ENCODE measurements at places on chromosomes 3 and 15. TPM values are rescaled to one million over a fixed set of nuclear protein-coding genes. Genes with fewer than 3 reads are reported as not detected.

DNA sequence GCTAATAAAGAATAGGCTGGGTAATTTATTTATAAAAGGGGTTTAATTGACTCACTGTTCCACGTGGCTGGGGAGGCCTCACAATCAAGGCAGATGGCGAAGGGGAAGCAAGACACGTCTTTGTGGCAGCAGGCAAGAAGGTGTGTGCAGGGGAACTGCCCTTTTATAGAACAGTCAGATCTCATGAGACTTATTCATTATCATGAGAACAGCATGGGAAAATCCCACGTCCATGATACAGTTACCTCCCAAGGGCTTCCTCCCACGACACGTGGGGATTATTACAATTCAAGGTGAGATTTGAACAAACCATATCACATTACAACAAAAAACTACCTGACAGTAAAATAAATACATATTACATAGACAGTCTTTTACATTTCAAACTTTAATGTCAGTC, 414.9 kb downstream of the NAALADL2 start:
- no peak for ATAC-seq

DNA sequence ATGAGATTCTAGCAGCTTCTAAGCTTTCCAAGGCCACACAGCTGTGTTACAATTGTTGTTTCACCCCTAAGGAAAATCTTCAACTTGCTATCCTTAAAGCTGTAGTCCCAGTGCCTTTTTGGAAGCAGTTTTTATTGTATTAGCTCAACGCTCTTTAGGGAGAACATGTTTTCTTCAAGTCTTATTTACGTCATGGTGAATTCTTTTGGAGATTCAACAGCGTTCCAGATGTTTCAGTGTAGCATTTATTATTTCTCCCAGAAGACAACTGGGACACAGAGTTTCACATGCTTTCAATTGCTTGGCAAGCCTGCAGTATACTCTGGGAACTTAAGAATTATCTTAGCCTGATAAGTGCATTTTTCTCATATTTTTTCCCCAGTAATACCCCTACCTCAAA, 888.3 kb downstream of the PLOD2 start:
- ATAC-seq, result no peak

DNA sequence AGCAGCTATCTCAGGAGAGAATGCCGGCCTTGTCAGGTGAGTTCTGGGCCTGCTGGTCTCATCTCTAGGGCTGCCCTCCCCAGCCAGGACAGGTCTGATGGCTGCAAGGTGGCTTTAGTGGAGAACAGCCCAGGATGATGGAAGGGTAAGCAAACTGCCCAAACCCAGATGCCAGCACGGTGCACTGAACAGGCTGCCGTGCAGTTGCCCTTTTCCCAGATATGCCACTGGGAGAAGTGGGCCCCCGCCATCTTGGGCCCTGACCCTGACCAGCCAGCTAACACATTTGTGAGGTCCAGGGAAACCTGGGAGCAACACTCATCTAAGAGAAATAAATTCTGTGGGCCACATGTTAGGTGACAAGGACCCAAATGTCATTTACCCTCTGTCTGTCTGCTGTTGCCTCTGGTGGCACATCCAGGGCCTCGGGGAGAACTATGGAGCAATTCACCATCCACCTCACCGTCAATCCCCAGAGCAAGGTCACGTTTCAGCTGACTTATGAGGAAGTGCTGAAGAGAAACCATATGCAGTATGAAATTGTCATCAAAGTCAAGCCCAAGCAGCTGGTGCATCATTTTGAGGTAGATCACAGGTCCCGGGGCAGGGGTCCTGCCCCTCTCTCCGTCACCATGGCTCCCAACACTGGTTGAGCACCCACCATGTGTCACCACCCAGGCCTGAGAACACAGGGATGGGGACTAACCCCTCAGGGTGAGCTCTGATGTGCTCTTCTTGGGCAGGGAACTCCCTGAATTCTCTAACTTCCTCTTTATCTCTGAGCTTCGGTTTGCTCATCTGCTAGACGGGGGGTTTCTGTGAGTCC, 1.8 kb downstream of the ITIH1 start:
- no peak for ATAC-seq

DNA sequence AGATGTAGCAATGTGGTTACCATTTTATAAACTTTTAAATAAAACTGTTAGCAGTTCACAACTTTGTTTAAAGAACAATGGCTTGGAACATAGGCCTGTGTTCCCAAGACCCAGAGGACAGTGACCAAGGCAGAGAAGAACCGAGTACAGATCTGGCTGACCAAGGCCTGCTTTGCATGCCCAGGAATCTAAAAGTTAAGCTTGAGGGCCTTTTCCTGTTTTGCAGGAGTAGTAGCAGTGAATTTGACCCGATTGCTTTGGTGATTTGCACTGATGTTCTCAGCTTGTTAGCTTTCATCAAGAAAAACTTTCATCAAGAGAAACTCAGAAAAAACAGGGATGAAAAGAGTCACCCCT, 9.9 kb downstream of the FILIP1L start:
- no peak for ATAC-seq

DNA sequence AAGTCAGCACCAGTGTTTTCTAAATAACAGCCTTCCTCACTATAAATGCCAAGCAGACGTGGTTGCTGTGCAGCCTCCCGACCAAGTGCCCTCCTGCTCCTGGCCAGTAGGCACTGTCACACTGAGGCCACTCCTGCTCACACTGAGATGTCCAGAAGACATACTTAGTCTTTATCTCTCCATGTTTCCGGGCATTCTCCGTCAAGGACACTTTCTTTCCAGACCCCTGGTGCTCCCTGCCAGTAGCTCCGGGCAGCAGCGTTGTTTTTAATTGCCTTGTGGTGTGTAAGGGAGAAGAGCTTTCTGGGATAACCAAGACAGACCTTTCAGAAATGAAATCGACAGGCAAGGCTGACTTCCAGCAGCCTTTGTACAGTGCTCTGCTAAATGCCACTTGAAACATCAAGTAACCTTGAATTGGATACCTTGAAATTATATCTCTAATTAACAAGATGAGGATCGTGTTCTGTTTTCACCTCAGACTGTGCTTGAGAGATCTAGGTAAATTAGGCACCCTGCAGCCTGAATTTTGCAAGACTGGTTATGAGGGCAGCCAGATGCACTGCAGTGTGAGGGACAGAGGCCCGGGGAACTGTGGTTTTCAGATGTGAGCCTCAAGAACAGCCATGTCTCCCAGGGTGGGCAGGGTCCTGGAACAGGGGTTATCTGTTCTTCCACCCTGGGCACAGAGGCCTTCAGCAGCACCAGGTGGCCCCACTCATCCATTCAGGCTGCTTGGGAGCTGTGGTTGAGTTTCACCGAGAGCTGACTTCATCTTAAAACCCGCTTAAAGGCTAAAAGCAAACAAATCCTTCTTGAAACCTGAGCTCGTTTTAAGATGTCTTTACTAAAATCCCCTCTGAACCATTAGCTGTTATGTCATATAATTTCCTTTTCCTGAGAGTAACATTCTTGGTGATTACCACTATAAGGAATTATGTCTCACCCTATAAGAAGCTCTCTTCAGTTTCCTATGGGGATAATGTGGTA, 105.5 kb upstream of the IL12A start:
- ATAC-seq, result no peak

DNA sequence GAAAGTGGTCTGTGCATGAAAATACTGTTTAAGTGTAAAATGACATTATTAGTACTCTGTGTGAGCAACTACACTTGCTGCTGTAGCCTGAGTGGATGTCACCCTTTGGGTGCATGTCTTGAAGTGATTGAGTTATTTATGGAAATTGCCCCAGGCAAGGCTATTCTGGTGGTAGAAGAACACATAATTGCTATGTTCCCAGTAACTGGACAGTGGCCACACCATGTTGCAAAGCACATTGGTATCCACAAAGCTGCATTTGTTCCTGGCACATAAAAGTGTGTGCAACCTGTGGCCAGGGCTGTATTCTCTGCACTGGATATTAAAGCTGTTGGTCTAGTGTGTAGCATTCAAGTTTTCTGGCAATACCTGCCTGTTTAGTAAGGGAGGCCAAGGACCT, 23.8 kb downstream of the MTMR14 start:
- no peak for ATAC-seq

Gene BNC1
- total RNA-seq, result 39.6 TPM

Gene SPTSSB
- 3.2 TPM for total RNA-seq

Gene TIMP4
- total RNA-seq, result 1.2 TPM

Gene GLDN
- 0.56 TPM for total RNA-seq

Gene SLC22A14
- 0.24 TPM for total RNA-seq
